Thymus (tissue), 14 donors: ENCODE measurements at places on chromosomes 5 and 9. TPM values are rescaled to one million over a fixed set of nuclear protein-coding genes. Genes with fewer than 3 reads are reported as not detected.

- H3K36me3 ChIP-seq: peaks cover 91% of the 10 kb centered on the region
- DNase-seq: no peak
- no peaks in the 10 kb centered on the region for H3K27me3 ChIP-seq
- H3K4me1 ChIP-seq: peaks cover 23% of the 10 kb centered on the region
- H3K4me3 ChIP-seq: no peak overlapping the region
Observed at GRCh38 chr5:1334831-1335539, 9.9 kb downstream of the CLPTM1L start.

DNA sequence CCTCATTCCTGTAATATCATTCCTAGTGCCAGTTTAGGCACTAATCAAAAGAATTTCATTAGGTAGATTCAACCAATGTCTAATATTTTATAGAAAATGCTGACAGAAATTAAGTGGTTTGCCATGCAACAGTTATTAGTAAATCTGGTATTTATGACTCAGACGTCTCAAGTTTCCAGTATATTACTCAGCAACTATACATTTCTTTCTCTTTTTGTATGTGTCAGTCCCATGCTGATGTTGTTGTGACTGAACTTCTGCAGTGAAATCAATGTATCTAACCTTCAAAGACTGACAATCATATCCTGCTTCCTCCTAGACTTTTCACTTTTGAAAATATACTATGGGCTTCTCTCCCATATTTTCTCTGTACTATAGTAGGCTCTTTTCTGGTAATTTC, 822.5 kb downstream of the NR2F1-AS1 start:
- no peak for DNase-seq
- H3K27me3 ChIP-seq: no peaks in the 10 kb centered on the region
- H3K4me3 ChIP-seq: no peak overlapping the region
- H3K4me1 ChIP-seq: no peaks in the 10 kb centered on the region

Gene TMEM38B
- polyA plus RNA-seq: 6.3 TPM

DNA sequence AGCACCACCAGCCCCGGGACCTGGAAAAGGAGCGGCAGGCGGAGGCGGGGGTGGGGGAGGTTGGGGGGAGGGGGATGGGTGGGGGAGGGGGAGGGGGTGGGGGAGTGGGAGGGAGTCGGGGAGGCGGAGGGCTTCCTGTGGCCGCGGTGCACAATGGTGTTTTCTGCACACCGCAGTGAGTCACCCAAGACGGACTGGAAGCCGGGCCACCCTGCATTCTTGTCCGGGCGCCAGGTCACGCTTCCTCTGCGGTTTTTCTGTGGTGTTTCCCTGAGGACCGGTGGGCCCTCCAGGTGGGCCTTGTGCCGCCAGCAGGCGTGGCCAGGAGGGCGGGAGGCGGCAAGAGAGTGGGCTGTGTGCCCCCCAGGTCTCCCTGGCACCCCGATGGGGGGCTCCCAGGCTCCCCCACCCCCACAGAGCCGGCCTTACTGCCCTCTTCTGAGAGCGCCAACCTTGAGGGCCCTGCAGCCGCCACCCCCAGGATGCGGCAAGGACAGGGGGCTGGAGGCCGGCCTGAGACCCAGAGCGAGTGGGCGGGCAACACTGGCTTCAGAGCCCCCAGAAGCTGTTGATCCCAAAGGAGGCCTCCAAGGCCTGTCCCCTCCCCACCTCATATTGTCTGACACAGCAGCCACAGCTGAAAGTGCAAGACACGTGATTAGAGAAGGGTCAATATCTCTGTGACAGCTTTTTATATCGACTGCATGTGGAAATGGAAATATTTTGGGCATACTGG, 11.1 kb downstream of the EXD3 start:
- H3K4me3 ChIP-seq: no peak overlapping the region
- no peak for DNase-seq
- H3K27me3 ChIP-seq: peaks cover 65% of the 10 kb centered on the region
- peaks cover 14% of the 10 kb centered on the region for H3K4me1 ChIP-seq

- no peak overlapping the region for H3K4me3 ChIP-seq
- no peaks in the 10 kb centered on the region for H3K36me3 ChIP-seq
- DNase-seq: no peak
- H3K27ac ChIP-seq: no peak overlapping the region
- no peaks in the 10 kb centered on the region for H3K27me3 ChIP-seq
Observed at GRCh38 chr9:13209498-13209897, 70.0 kb downstream of the MPDZ start.

- no peak overlapping the region for H3K4me3 ChIP-seq
- no peaks in the 10 kb centered on the region for H3K4me1 ChIP-seq
- no peaks in the 10 kb centered on the region for H3K36me3 ChIP-seq
- H3K27me3 ChIP-seq: no peaks in the 10 kb centered on the region
Observed at GRCh38 chr9:13351778-13352386, 72.4 kb upstream of the MPDZ start.

Gene TAF1L
- polyA plus RNA-seq: under 0.01 TPM

Gene PGM5
- 5.2 TPM for polyA plus RNA-seq

GRCh38 chr9:4293293-4293941, 6.5 kb downstream of the GLIS3 start:
- H3K27ac ChIP-seq: no peak overlapping the region
- peaks cover 4% of the 10 kb centered on the region for H3K4me1 ChIP-seq
- peaks cover 31% of the 10 kb centered on the region for H3K27me3 ChIP-seq
- H3K36me3 ChIP-seq: no peaks in the 10 kb centered on the region
- no peak for DNase-seq

- no peak overlapping the region for H3K4me3 ChIP-seq
- H3K27me3 ChIP-seq: no peaks in the 10 kb centered on the region
- no peak for DNase-seq
- H3K36me3 ChIP-seq: no peaks in the 10 kb centered on the region
- no peaks in the 10 kb centered on the region for H3K4me1 ChIP-seq
Observed at GRCh38 chr5:90169078-90169477, 240.5 kb downstream of the CETN3 start.

- H3K36me3 ChIP-seq: no peaks in the 10 kb centered on the region
- H3K4me1 ChIP-seq: no peaks in the 10 kb centered on the region
- H3K27ac ChIP-seq: no peak overlapping the region
- no peak for DNase-seq
Observed at GRCh38 chr5:5583023-5583765, 160.7 kb downstream of the ICE1 start.

- H3K27ac ChIP-seq: no peak overlapping the region
- no peaks in the 10 kb centered on the region for H3K27me3 ChIP-seq
- H3K4me1 ChIP-seq: no peaks in the 10 kb centered on the region
- H3K36me3 ChIP-seq: no peaks in the 10 kb centered on the region
- no peak for DNase-seq
Observed at GRCh38 chr5:78497573-78498533, 137.4 kb downstream of the SCAMP1 start.

Gene PCDHB9
- 0.16 TPM for polyA plus RNA-seq

- H3K27me3 ChIP-seq: no peaks in the 10 kb centered on the region
- no peak overlapping the region for H3K4me3 ChIP-seq
- no peaks in the 10 kb centered on the region for H3K4me1 ChIP-seq
- no peak for DNase-seq
Observed at GRCh38 chr5:57349214-57349613, 133.4 kb downstream of the ACTBL2 start.

Gene IL5
- polyA plus RNA-seq: 0.43 TPM

- H3K36me3 ChIP-seq: no peaks in the 10 kb centered on the region
- H3K4me3 ChIP-seq: no peak overlapping the region
- no peak for DNase-seq
- H3K27ac ChIP-seq: no peak overlapping the region
- H3K27me3 ChIP-seq: peaks cover 46% of the 10 kb centered on the region
Observed at GRCh38 chr9:129608561-129609481, 12.1 kb downstream of the C9orf50 start.

DNA sequence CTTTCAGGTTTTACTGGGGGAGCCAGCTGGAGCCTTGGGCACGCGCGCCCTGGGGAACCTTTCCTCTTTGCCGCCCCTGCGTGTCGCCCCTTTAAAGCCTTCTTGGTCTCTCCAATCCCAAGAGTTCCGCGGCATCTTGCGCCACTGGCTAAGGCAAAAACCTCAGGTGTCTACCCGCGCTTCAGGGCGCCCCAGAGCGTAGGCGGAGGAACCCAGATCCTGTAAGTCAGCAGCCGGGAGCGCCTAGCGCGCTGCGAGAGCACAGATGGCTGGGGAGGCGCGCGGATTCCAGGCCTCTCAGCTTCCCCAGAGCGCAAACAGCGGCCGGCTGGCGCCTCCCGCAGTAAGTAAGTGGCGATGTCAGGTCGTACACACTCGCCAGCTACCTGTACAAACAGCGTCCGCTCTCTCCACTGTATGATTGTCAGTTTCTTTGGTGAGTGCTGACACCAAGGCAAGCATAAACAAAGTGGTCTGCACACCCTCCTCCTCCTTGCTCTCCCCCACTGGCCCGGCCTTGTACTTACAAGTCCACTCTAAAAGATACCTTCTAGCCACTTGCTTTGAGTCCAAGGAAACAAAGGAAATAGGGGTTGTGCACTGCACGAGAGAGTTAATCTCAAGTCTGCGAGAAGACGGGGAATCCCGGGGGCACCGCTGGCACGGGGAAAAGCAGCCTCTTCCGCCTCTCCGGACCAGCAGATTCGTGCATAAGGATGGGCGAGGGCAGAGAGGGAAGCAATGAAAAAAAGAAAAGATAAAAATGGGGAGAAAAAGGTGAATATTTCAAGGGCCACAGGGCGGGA, 2.9 kb downstream of the HTR1A start:
- H3K4me1 ChIP-seq: no peaks in the 10 kb centered on the region
- H3K27me3 ChIP-seq: no peaks in the 10 kb centered on the region
- no peak for DNase-seq
- no peaks in the 10 kb centered on the region for H3K36me3 ChIP-seq
- no peak overlapping the region for H3K4me3 ChIP-seq

DNA sequence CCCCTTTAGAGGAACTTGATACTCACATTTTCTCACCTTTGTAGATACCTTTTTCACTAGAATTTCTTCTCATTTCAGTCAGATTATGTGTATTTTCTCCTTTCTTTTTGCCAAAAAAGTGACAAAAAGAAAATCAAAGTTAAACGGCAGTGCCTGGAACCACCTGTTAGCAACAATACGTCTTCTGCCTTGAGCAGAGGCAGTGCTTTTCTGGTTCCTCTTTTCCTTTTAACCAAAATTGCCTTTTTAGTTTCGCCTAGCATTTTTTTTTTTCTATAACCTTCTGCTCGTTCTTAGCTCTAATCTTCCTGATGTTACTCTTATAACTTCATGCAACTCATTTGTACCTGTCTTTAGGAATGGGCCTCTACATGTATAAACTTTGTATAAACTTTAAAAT, 26.1 kb downstream of the SMIM32 start:
- no peak for DNase-seq
- H3K4me1 ChIP-seq: no peaks in the 10 kb centered on the region
- no peaks in the 10 kb centered on the region for H3K27me3 ChIP-seq
- H3K27ac ChIP-seq: no peak overlapping the region
- peaks cover 3% of the 10 kb centered on the region for H3K36me3 ChIP-seq

Gene ANKRD55
- 6.7 TPM for polyA plus RNA-seq

Gene PCDHA13
- under 0.01 TPM for polyA plus RNA-seq

- DNase-seq: no peak
- no peak overlapping the region for H3K27ac ChIP-seq
- H3K36me3 ChIP-seq: peaks cover 18% of the 10 kb centered on the region
- H3K4me3 ChIP-seq: no peak overlapping the region
Observed at GRCh38 chr5:177142098-177142611, 8.6 kb downstream of the NSD1 start.

Gene MYORG
- 1.3 TPM for polyA plus RNA-seq

DNA sequence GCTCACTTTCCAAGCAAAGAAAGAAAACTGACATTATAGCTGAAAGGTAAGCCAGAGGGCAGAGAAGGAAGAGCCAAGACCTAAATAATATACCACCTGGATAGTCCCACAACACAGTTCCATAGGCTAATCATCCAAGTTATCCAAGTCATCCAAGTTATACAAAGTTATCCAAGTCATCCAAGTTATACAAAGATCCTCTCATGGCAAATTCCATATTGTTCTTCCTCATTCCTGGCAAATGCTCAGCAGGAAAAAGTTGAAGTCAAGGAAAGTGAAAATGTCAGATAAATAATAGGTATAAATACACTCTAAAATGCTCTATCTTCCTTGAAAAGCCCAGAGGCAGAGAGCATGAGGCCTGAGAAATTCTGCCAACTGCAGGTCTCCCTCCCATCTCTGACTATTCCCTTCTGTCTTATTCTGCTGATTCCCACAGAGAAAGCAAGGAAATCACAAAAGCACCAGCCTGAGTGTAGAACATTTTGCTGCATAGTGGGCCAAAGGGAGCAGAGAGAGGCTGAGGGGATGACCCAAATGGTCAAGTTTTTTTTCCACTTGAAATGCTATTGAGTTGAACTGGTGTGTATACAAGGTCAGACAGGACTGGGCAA, 12.5 kb downstream of the MCTP1 start:
- DNase-seq: no peak
- H3K4me1 ChIP-seq: no peaks in the 10 kb centered on the region
- no peaks in the 10 kb centered on the region for H3K27me3 ChIP-seq
- H3K36me3 ChIP-seq: no peaks in the 10 kb centered on the region
- H3K27ac ChIP-seq: no peak overlapping the region

DNA sequence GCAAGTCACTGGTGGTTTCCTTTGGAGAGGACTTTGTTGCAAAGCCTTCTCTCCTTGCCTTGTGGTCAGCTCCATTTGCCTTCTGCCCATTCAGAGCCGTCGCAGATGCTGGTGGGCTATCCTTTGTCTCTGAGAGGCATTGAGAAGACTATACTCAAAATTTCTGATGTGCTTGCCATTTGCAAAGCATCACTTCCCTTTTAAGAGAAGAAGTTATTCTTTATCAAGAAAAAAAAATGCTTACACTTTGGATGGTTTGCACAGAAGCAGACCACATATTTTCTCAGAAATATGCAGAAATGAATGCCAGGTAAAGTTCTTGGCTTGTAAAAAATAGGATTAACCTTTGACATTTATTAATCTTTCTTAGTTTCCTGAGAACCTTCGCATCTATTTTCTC, 195.8 kb upstream of the KLF4 start:
- no peaks in the 10 kb centered on the region for H3K36me3 ChIP-seq
- H3K27me3 ChIP-seq: no peaks in the 10 kb centered on the region
- no peak overlapping the region for H3K27ac ChIP-seq
- no peaks in the 10 kb centered on the region for H3K4me1 ChIP-seq
- no peak overlapping the region for H3K4me3 ChIP-seq

DNA sequence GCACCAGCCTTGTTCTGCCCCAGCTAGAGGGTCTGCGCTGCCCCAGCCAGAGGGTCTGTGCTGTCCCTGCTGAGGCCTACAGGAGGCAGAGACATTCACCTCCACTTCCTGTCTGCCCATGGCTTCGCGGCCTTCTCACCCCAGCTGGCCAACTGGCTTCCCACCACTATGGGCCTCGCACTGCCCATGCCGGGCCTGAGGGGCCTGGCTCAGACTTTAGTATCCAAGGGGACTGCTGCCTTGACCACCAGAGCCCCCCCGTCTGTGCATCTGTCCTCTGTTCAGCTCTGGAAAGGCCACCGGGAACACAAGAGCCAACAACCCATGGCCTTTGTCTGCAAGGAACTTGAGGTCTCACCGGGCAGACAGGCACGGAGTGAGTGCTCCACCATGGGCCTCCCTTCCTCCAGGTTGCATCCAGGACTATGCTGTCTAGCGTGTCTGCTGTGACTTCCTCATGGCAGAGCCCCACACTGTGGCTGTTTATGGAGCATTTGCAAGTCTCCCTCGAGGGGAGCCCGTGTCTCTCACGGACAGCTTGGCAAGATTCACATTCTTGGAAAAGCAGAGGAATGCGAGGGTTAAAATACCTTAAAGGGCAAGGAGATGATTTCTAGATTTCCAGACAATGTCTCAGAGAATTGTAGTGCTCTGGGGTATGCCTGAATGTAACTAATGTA, 1.7 kb downstream of the DCANP1 start:
- no peaks in the 10 kb centered on the region for H3K36me3 ChIP-seq
- no peak for DNase-seq
- H3K4me3 ChIP-seq: no peak overlapping the region
- H3K27me3 ChIP-seq: no peaks in the 10 kb centered on the region
- no peaks in the 10 kb centered on the region for H3K4me1 ChIP-seq

Gene TMEM250
- polyA plus RNA-seq: 22.4 TPM
